ENCODE measurements at places on chromosomes 12 and 14. TPM values are rescaled to one million over a fixed set of nuclear protein-coding genes. Genes with fewer than 3 reads are reported as not detected.

GRCh38 chr14:75406856-75407255, 21.0 kb upstream of the JDP2 start:
- no peak for DNase-seq

The TCTN1 gene
- total RNA-seq: 8.7 TPM

DNA sequence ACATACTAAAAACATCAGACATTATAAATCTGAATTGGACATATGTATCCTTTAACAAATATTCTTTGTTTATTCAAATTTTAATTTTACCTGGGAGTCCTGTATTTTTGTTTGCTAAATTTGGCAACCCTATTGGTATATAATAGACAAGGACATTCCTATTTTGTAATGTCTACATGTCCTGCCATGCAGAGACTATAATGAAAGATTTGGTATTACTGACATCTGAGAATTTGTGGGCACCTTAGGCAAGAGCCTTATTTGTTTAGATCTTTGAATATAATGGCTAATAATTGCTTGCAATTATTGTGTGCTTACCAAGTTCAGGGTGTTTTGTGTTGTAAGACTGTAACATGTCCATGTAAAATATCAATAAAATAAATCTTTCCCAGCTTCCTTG, 334.4 kb downstream of the KCNH5 start:
- no peak for DNase-seq

- no peak for DNase-seq
Observed at GRCh38 chr12:62190689-62191490, 69.3 kb upstream of the USP15 start.

GRCh38 chr12:130017591-130018449, 114.0 kb upstream of the TMEM132D start:
- no peak for DNase-seq

GRCh38 chr14:52307905-52308304, 6.2 kb upstream of the PTGER2 start:
- no peak for DNase-seq

- no peak for DNase-seq
Observed at GRCh38 chr12:126051611-126052107, 986.4 kb downstream of the AACS start.

DNA sequence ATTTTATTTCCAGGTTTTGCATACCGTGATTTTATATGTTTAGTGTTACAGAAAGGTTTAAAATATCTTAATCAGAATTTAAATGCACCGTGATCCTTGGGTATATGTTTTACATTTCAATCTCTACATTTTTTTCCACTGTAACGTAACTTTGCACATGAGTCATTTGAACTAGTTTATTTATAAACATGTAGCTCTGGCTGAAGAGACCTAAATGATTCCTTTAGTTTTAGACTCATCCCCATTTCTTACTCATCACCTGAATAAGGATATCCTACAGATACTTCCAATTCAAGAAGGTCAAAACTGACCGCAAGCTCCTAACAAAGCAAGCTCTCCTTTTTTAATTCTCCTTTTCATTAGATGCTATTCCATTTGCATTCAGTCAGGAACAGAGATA, 42.7 kb upstream of the SLC6A15 start:
- DNase-seq: no peak

The TAS2R8 gene
- not detected for total RNA-seq
